ENCODE measurements at places on chromosomes 13 and 19.

DNA sequence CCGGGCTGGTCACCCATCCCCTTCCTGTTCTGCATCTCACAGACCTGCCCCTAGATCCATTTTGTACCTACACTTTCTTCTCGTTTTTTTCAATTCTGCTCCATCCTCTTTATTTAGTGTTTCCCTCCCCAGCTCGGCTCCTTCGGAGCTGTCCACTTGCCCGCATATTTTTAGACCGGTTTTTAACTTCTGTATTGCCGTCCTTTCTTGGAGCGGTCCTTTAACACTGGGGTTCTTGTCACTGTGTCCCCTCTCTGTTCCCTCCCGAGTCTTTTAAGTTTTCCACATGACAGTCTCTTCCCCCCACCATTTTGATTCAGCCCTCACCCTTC, 1.7 kb downstream of the ARHGAP35 start:
- no peak for DNase-seq

- no peak for DNase-seq
These were observed 51.1 kb downstream of the N4BP2L1 start for GRCh38 chr13:32376642-32377415.

- no peak for DNase-seq
These were observed 1.7 kb downstream of the SLC7A1 start for GRCh38 chr13:29593605-29594297.

- DNase-seq: no peak
These were observed 3.9 kb downstream of the ZNF266 start for GRCh38 chr19:9431475-9431874.

DNA sequence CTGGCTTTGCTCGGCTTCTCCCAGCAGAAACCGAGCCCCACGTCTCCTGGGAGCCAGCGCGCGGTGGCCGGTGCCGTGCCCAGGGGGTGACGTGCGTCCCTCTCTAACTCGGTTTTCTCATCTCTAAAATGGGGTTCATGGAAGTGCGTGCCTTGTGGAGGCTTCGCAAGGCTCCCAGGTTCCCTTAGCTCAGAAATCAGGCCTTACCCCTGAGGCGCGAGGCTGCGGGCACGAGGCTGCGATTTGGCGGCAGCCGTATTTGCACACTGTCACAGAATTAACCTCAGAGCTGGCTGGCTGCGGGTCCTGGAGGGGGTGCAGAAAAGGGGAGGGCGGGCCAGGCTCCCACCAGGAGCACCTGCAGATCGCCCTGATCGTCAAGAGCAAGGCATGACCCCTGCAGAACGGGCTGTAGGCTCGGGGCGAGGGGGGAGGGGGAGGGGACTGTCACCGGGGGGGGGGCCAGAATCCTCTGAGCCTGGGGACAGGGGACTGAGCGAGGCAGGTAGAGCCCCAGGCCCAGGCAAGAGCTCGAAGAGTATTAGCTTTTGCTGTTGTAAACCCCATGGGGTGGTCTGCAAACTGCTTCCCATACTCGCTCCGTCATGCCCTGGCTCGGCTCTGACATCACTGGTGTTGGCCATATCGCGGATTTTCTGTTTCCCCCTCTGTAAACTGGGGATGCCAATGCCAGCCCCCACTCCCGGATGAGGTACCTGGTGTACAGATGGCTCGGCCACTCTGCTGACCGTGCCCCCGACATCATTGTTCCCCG, 62.2 kb downstream of the CCNE1 start:
- no peak for DNase-seq

DNA sequence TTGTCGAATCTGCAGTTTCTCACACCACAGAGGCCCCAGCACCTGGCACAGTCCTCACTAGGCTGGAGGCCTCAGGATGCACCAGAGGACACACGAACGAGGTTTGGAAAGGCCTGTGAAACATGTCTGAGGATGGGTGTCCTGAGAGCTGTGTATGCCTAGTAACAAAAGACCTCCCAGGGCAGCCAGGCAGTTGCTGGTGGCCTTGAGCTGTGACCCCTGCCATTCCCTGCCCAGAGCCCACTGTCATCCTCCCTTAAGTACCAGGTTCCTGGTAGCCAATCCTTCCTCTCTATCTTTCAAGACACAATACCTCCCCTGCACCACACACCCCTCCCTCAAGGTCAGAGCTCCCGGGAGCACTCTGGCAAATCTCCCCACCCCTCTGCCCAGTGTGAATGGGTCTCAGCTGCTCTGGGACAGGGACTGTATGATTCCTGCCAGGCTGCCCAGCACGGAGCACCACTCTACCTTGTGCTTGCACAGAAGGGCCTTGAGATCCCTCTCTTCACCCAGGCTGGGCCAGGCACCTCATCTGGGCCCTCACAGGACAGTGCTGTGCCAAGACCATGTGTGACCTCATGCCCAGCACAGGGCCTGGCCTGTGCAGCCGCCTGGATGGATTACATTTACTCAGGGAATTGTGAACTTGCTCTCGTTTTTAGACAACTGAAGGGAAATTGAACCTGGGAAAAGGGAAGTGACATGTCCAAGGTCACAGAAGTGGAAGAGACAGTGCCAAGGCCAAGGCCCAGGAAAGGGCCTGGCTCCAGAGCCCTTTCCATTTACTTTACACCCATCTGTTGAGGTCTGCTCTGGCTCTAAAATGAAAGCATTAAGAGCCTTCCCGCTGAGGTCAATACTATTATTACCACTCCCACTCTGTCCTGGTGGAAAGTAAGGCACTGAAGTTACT, 2.2 kb downstream of the ZNF787 start:
- DNase-seq: no peak

DNA sequence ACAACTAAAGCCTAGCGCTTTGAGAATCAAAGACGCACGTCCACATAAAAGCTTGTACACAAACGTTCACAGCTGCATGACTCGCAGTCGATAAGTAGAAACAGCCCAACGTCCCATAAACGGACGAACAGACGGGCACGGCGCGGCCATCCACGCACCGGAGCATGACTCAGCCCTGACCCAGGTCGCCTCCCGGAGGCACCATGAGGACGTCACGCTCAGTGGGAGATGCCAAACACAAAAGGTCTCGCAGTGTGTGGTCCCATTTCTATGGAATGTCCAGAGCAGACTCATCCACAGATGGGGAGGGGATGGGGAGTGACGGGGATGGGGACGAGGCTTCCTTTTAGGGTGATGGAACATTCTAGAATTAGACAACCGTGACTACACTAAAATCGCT, 9.4 kb downstream of the POLRMT start:
- DNase-seq: no peak

DNA sequence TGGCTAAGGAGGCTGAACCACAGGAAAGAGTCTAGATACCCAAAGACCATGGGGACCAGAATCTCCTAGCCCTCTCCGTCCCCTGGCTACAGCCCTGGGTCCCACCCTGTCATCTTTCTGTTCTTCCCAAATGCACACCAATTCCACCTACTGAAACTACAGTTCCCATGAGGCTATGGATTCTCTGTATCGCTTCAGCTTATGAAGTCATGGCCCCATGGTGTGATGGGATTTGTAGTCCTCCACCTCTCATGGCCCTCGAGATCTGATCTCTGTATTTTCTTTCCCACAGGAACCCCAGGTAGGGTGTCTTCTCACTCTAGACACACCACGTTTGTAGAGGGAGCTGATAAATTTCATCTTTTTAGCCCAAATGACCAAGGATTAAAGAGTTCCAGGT, 11.8 kb downstream of the PTPRH start:
- no peak for DNase-seq

GRCh38 chr13:26946684-26947343, 186.2 kb upstream of the GPR12 start:
- DNase-seq: peak; percentile 25

GRCh38 chr13:35617420-35617819, 140.9 kb upstream of the MAB21L1 start:
- no peak for DNase-seq

- DNase-seq: no peak
These were observed 765.6 kb downstream of the DIAPH3 start for GRCh38 chr13:59398127-59398526.

DNA sequence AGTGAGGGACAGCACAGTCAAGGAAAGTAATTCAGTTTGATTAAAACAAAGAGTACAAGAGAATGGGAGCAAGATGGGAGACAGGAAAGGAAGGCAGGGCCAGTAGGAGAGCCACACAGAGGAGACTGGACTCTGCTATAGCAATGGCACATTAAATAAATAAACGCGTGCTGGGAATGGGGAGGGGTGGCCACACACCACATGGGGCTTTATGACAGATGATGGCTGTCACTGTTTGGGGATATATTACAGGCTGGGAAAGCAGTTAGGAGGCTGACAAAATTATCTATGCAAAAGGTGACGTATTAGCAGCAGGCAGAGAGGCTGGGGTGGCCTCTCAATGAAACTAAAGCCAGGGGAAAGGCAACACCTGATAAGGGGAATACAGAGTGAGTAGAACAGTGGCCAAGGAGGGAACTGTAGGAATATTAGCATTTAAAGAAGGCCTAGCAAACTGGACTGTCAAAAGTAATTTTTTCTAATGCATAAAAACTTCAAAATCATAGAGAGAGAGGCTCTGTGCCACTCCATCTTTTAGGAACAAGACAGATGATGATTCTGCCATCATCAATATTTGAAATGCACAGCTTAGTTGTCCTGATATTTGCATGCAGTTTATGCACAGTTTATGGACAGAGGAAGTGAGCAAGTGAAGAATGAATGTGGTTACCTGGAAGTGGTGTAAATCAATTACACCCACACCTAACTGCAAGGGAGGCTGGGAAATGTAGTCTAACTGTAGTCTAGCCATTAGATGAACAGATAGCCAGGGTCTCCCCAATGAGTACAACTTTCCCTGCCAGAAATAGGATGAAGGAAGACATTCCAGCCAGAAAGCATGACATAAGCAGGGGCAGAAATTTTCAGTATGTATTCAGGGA, 346.5 kb downstream of the FOXO1 start:
- DNase-seq: no peak

- no peak for DNase-seq
These were observed 17.4 kb downstream of the CHST8 start for GRCh38 chr19:33639035-33639681.

GRCh38 chr13:56352901-56353300, 787.8 kb upstream of the PRR20A start:
- DNase-seq: no peak

- DNase-seq: no peak
These were observed 10.1 kb downstream of the AP2S1 start for GRCh38 chr19:46840498-46840942.

- DNase-seq: no peak
These were observed 1730.1 kb downstream of the SLITRK5 start for GRCh38 chr13:89401264-89401675.

- DNase-seq: no peak
These were observed 3.5 kb upstream of the NAPSA start for GRCh38 chr19:50368649-50369570.

DNA sequence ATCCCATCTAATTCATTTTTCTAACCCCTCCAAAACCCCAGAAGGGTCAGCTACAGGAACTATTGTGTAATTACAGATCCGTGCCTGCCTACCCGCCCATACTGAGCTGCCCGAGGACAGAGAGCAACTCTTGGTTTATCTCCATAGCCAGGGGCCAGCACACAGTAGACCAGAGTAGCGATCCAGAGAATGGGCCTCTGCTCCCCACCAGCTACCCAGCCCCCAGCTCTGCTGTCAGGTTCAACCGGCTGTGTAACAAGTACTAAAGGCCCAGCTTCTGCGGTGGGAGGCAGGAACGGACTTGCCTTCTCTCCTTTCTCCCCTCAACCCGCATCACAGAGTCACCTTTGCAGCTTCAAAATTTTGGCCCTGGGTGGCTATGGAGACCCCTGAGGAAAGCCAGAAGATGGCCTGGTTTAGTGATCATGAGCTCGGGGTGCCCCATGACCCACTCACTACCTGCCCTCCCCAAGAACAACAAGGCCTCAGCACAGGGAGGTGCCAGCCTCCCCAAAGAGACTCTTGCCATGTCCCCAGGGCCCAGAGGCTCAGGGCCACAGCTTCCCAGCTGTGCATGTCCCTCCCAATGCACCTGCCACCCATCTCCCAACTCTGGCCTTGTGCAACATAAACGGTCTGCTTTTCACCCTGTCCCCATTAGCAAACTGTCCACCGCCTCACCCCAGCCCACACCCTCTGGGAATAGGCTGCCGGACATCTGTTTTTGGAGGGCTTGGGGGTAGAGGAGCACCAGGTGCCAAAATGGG, 5.7 kb downstream of the CALM3 start:
- no peak for DNase-seq

DNA sequence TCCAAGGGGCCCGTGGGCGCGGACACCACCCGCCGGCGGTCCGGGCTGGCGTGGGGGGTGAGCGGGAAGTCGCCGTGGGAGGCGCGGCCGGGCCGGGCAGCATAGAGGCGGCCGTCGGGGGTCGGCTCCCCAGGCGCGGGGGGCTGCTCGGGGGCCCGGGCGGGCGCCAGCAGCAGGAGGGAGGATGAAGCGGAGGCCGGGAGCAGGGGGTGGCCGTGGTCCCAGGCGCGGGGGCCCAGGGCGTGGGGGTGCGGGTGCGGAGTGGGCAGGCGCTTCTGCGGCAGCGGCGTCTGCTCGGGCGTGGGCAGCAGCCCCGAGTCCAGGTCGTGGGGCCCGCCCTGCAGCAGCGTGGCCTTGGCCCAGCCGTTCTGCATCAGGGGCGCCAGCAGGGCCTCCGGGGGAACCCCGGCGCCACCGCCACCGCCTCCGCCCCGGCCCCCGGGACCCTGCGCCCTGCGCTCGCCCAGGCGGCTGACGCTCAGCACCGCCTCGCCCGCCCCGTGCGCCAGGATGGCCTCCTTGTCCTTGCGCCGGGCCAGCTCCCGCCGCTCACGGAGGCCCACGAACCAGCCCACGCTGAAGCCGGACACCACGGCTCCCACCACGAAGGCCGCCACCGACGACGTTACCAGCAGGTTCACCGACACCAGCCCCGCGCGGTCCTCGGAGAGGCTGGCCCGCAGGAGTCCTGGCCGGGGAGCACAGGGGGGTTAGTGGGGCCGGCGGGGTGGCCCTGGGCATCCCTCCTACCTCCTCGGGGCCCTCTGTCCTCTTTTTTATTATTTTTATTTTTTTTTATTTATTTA, 4.2 kb upstream of the LRG1 start:
- no peak for DNase-seq
